ENCODE measurements at places on chromosomes 7 and 10.

DNA sequence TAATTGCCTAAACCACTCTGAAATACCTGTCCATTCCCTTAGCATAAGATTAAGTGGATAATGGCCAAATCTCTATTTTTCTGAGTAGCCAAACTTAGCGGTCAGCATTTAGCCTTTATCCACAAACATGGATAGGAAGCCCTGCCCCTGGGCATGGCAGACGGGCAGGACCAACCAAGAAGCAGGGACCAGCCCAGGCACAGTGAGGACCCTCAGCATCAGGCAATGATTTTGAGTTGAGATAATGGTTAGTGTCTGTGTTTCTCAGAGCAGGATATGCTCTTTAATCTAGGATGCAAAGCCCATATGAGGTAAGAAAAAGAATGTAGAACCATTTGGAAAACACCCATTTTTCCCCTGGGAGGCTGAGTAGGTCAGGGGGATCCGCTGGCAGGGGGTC lies 131.7 kb downstream of the DPP6 start:
- DNase-seq, result no peak

- no peak for DNase-seq
Observed at GRCh38 chr7:100893318-100893895, 2.3 kb downstream of the ACHE start.

- no peak for DNase-seq
Observed at GRCh38 chr7:130024390-130024789, 26.8 kb downstream of the ZC3HC1 start.

- no peak for DNase-seq
Observed at GRCh38 chr7:150567871-150568301, 696 bp downstream of the GIMAP4 start.
